ENCODE measurements at places on chromosomes 2 and 18. TPM values are rescaled to one million over a fixed set of nuclear protein-coding genes. Genes with fewer than 3 reads are reported as not detected.

The TMEM169 gene
- 0.26 TPM for total RNA-seq

DNA sequence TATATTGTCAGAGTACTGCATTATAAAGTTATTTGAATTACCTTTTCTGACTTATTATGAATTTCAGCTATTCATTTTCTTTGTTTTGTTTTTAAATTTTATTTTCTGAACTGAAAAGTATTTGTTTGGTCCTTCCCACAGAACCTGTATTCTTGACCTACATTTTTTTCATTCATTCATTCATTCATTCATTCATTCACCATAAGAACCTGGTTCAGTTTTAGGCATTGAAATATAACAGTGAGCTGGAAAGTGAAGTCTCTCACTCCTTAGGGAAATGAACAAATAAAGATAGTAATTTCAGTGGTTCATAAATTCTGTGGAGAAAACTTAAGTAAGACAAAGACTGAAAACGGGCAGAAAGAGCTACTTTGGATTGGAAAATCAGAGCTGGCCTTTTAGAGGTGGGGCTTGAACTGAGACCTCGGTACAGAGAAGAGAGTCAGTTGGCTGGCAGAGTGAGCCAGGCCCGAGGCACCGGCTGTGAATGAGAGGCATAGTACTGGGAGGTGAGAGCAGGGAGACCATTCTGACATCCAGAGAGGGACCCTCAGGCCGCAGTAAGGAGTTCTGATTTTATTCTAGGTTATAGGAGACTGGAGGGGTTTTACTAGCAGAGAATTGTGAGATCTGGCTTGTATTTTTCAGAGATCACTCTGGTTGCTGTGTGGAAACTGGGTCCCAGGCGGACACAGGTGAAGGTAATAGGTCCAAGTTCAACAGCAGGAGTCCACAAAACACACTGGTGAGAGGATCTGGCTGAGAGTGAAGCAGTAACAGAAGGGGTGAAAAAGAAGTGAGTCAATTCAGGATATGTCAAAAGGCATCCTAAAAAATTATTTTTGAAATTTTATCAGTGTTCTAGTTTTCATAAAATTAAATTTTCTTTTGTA is 75.8 kb upstream of the FN1 start:
- no peak for DNase-seq

The LIMS3 gene
- total RNA-seq = not detected

- no peak for DNase-seq
Measured at GRCh38 chr18:70276416-70277191, 12.2 kb upstream of the SOCS6 start.

The CNGA3 gene
- total RNA-seq = under 0.01 TPM

- peak; percentile 94 for DNase-seq
Measured at GRCh38 chr2:162926501-162926900, 87.9 kb upstream of the KCNH7 start.
